Left lung (tissue), 14 donors: ENCODE measurements at places on chromosomes 3 and 15. TPM values are rescaled to one million over a fixed set of nuclear protein-coding genes. Genes with fewer than 3 reads are reported as not detected.

UPK1B gene
- polyA plus RNA-seq, result 0.24 TPM

GRAMD1C gene
- 4.2 TPM for polyA plus RNA-seq

STAB1 gene
- polyA plus RNA-seq, result 54.8 TPM

SLC28A2 gene
- polyA plus RNA-seq, result 0.45 TPM

RTP4 gene
- 0.49 TPM for polyA plus RNA-seq

ARL6 gene
- 19.1 TPM for polyA plus RNA-seq

PRSS50 gene
- polyA plus RNA-seq, result 0.58 TPM

APOD gene
- 4.8 TPM for polyA plus RNA-seq

PLCH1 gene
- polyA plus RNA-seq, result 25.5 TPM

DNAH12 gene
- polyA plus RNA-seq, result 1.8 TPM

OXNAD1 gene
- polyA plus RNA-seq, result 11.4 TPM

ADGRG7 gene
- polyA plus RNA-seq, result not detected

MITF gene
- polyA plus RNA-seq, result 8.2 TPM

SLC12A1 gene
- polyA plus RNA-seq, result 0.82 TPM

SLC27A2 gene
- 6.9 TPM for polyA plus RNA-seq

COX17 gene
- polyA plus RNA-seq, result 24.7 TPM

ADAMTS9 gene
- polyA plus RNA-seq, result 61.5 TPM

DYNLT2B gene
- polyA plus RNA-seq, result 26.9 TPM

EXD1 gene
- polyA plus RNA-seq, result not detected

LRRC2 gene
- polyA plus RNA-seq, result 0.46 TPM
